Prostate gland (tissue), 2 donors: ENCODE measurements at places on chromosomes 5 and 9. TPM values are rescaled to one million over a fixed set of nuclear protein-coding genes. Genes with fewer than 3 reads are reported as not detected.

GRCh38 chr5:34045023-34045422, 2.0 kb upstream of the C1QTNF3 start:
- no peak for DNase-seq
- H3K4me3 ChIP-seq, result no peak overlapping the region
- no peaks in the 10 kb centered on the region for H3K36me3 ChIP-seq
- no peaks in the 10 kb centered on the region for H3K27me3 ChIP-seq
- no peak overlapping the region for H3K27ac ChIP-seq
- H3K4me1 ChIP-seq, result no peaks in the 10 kb centered on the region

SPATA31A3 gene
- total RNA-seq, result 0.74 TPM

- no peak overlapping the region for H3K4me3 ChIP-seq
- no peaks in the 10 kb centered on the region for H3K27me3 ChIP-seq
- no peak overlapping the region for H3K27ac ChIP-seq
- no peaks in the 10 kb centered on the region for H3K36me3 ChIP-seq
Measured at GRCh38 chr9:113467183-113467582, 3.7 kb downstream of the RGS3 start.

DNA sequence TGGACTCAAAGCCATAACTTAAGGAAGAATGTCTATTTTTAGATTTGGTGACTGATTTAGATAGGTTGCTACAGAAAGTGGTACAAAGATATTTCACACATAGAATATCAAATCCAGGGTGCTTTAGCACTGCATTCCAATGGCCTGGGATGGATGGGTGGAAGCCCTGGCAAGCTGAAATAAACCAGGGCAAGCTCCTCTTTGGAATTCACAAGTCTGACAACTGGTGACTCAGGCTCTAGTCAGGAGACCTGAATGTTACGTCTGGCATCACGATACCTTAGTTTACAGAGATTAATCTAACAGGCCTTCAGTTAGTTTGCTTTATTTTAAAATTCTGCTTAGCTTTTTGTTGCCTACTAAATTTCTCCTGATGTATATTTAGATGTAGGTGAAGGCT, 144.0 kb downstream of the TMC1 start:
- H3K27me3 ChIP-seq, result no peaks in the 10 kb centered on the region
- no peak overlapping the region for H3K4me3 ChIP-seq
- H3K36me3 ChIP-seq, result no peaks in the 10 kb centered on the region
- no peak for DNase-seq
- H3K4me1 ChIP-seq, result no peaks in the 10 kb centered on the region
